ENCODE measurements at places on chromosomes 12 and 14.

- no peak for DNase-seq
Observed at GRCh38 chr14:59664741-59665140, 88.1 kb upstream of the CCDC175 start.

GRCh38 chr12:119338593-119339363, 4.2 kb downstream of the CCDC60 start:
- DNase-seq: no peak

DNA sequence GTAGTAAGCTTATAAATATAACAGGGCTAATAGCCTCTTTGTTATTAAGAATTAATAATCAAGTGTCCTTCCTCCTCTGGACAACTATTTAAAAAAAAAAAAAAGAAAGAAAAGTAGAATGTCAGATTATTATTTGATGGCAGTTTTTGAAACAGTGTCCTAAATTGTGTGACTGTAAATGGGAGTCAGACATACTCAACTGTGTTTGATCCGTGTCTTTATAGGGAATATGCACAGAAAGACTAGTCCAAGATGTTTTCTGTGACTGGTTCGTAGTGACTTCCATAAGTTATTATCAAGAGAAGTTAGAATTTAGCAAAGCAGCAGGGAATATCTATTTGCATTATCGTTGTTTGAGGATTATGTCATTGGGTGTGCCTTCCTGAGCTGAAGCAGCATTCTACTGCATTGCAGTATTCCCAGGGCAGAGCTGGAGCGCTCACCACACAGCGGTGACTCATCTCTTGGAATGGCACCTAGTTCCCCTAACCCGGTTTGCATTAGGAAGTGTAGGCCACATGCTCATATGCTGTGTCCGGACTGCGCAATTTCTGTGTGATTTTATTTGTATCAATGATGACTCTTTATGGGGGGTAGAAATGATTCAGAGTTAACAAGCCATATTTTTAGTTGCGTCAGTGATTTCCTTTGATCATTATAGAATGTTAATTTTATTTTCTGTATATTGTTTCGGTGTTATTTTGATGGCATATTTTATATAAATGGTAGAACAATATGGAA, 7.9 kb downstream of the DYNC1H1 start:
- peak; percentile 11 for DNase-seq

- no peak for DNase-seq
Observed at GRCh38 chr12:12267742-12268200, 927 bp upstream of the LRP6 start.

- no peak for DNase-seq
Observed at GRCh38 chr12:3959799-3960560, 86.8 kb upstream of the PARP11 start.

DNA sequence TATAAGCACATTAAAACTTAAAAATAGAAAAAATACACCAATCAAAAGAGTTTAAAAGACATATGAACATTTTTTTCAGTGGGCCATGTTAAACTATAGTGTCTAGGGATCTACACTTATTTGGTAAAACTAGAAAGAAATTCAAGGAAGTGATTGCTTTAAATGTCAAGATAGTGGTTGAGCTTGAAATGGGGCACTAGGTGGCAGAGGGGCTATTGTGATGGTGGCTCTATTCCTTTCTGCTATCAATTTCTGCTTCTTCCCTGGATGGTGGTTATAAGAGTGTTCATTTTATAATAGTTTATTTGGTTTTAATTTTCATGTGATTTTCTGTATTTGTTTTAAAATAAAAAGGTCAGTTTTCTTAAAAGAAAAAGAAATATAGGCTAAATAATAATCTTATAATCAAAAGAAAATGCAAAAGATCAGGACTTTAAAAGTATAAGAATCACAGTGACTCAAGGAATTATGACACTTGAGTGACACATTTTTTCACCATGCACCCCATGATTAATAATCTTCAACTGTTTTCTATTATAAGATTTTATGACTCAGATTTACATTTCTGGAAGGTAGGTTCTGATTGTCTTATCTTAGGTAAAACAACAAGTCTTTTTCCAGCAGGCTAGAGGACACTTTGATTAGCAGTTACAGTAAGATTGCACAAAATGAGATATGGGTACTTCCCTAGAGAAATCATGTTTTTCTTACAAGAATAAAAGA, 137.5 kb downstream of the FSCB start:
- DNase-seq: no peak

DNA sequence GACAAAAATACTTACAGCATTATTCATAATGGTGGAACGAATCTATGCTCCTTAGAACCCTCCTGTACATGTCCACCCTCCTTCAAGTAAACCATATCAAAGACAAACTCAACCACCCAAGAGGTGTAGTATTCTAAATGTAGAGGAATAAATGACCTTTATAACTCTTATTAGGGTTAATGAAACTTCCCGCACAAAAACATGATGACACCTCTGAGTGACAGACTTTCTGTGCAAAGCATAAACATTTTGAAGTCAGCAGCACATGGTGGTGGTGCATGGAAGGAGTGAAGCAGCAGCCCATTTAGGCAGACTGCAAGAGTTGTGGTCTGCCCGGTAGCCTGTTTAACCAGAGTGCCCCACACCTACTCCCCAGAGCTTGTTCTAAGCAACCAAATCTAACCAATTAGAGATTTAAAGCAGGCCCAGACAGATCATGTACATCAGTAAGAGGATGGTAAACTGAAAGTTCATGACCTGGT, 615 bp upstream of the ASB8 start:
- DNase-seq: no peak

DNA sequence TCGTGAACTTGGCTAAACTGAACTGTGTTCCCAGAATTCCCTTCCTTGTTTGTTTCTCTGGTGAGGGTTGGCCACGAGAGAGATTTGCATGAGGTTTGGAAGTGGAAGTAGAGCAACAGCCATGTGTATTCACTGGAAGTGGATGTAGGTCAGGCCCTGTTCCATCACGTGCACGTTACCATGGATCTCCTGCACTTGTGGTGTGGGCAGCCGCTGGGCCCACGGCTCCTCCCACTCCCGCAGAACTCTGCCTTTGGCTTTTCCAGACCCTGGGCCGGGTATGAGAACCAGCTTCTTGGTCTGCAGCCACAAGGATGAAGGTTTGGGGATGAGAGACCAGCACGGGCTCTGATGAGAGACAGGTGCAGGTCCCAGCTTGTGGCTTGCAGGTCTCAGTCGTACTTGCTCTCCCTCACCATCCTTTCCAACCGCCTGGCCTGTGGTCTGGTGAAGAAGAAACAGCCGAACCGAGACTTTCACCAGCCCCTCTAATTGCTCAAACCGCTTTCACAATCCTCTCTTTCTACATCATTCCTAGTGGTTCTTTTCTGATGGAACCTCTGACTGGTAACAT, 94.9 kb downstream of the DUSP16 start:
- peak; percentile 73 for DNase-seq

DNA sequence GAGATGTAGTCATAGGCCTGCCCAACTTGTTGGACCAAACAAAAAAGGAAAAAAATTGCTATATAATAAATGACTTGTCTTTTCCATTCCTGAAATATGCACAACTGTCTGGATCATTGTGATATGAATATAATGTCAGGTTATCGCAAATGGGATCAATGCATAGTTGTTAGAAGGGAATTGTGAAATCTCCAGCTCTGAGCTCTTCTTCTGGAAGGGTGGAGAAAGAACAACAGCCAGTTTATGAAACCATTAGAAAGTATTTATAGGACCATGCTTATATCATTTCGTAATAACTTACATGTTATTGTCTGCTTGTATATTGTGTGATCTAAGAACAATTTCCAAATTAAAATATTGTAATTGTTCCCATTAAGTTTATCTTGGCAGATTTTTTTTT, 35.7 kb upstream of the HIF1A start:
- DNase-seq: no peak

- peak; percentile 96 for DNase-seq
Observed at GRCh38 chr12:6426882-6427671, 17.7 kb upstream of the CD27 start.

- DNase-seq: no peak
Observed at GRCh38 chr14:86296173-86296572, 766.2 kb downstream of the FLRT2 start.

- DNase-seq: no peak
Observed at GRCh38 chr14:96586921-96587822, 85.0 kb downstream of the PAPOLA start.

DNA sequence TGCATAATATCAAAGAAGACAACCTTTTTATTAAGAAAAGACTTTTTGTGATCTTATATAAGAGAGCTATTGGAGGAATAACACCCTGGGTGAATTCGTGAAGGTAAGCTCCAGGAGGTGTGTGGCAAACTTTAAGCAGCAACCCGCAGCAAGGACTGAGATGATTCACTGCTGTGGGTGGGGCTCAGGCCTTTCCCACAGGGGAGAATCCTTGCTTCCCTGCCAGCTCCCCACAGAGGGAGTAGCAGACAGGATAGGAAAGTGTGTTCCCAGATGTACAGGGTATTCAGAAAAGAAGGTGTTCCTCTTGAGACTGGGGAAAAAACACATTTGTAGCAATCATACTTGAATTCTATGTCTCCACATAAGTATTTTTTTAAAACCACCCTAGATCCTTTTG, 9.2 kb downstream of the NDUFA12 start:
- no peak for DNase-seq

DNA sequence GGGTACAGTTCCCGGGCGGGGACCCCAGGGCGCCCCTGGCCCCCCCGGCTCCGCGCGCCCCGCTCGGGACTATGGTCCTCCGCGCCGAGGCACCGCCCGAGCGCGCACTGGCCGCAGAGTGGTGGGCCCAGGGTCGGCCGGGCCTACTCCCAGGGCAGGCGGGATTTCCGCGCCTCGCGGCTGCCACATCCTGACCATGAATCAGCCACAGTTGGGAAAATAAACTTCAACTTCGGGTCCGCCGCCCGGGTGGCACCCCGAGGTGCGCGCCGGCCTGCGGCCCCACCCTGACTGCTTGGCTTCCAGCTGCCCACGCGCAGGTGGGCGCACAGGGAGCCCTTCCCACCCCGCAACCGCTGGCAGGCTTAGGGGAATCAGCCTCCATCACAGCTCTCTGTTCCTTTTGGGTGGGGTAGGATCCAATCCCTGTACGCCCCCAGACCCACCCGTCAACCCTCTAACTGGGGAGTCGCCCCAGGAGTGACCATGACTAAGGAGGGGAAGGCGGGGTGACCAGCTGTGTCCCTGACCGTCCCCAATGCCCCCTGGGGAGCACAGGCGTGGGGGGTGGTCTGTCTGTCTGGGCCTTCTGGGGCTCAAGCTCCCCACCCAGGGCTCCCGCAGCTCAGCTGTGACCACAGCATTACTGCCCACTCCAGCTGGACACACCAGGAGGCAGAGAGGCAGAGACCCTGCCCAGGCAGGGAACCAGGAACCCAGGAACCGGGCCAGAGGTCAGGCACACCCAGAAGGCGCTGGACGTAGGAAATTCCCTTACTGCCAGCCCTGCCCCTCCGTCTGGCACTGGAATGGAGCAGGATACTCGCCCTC, 678 bp downstream of the INF2 start:
- DNase-seq: no peak

DNA sequence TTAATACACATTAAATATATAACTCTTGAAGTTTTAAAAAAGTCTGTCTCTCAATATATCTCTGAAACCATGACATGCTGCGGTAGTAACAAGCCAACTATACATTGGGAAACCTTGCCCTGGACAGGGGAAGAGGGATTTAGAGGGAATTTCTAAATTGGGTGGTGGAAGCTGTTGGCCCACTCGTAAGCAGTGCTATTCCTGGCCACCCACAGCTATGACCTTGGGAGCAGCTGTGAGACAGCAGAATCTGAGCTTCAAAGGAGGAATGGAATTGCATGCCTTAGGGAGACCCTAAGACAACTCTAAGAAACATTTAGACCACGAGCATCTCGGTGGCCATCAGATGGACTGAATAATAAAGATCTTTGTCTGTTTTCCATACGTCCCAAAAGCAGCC, 15.8 kb upstream of the GCH1 start:
- DNase-seq: no peak

GRCh38 chr14:92693998-92694795, 54.2 kb downstream of the LGMN start:
- DNase-seq: no peak

- no peak for DNase-seq
Observed at GRCh38 chr12:19242581-19242980, 113.0 kb downstream of the PLEKHA5 start.
